ENCODE measurements at places on chromosomes 4 and X.

DNA sequence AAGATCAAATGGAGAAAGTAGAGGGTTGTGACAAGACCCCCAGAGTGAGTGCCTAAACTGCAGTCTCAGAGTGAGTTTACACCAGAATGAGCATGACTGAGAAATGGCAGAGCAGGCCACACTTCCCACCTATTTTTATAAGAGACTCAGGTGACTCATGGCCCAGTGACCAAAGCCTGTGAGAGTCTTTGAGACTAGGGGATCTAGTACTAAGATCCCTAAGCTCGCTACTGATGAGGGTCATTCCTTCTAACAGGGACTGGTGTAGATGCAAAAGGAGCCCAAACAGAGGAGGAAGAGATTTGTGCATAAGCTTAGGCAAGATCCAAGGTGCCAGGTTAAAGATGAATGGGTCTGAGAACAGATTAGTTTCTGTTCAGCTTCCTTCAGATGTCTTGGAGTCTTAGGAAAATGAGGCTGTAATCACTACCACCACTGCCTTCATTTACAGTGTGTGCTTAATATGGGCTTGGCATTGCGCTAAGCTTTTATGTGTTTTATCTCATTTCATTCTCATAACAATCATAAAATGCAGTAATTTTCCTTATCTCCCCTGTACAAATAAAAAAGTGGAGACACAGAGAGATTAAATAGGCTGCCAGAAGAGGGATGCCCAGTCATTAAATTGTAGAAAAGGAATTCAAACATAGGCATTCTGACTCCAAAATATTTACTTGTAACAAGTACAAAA lies 62.8 kb downstream of the RWDD4 start:
- no peak for DNase-seq

- no peak for DNase-seq
Observed at GRCh38 chr4:82809619-82810018, 11.0 kb upstream of the SCD5 start.

- DNase-seq: no peak
Observed at GRCh38 chrX:149060921-149061320, 444.2 kb downstream of the IDS start.

- no peak for DNase-seq
Observed at GRCh38 chrX:13092455-13092941, 48.1 kb upstream of the FAM9C start.

GRCh38 chr4:85426366-85426765 lies 48.6 kb upstream of the ARHGAP24 start:
- no peak for DNase-seq

DNA sequence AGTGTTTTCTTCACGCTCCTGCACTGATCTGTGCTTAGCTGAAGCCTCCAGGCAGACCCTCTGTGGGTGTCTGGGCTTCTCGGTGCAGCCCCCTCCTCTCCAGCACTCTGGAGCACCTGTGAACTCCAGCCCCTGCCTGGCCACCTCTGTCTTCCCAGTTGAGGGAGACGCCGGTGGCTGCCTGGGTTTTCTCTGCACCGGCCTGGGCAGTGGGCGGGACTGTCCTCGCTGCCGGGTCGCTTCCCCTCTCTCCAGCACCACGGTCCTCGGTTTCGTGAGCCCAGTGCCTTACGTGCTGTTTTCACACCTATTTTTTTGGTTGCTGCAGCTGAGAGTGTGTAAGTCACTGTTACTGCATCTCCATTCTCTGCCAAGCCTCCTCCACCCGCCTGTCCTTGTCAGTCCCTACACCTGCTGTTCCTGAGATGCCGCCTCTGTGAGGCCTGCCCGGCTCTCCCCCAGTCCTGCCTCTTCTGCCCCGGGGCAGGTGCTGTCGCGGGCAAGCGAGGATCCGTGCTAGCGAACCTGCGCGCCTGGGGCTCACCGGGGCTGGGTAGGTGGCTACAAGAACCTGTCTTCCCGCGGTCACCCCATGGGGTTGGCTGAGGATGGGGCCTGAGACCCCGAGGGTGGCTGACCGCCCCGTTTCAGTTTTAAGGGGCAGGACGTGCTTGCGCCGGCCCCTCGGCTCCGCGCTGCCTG lies 2.4 kb upstream of the FGFRL1 start:
- no peak for DNase-seq

- peak; percentile 81 for DNase-seq
Observed at GRCh38 chr4:103008875-103009729, 10.4 kb downstream of the SLC9B1 start.

GRCh38 chr4:84502955-84503373 lies 3.9 kb upstream of the NKX6-1 start:
- DNase-seq: no peak

DNA sequence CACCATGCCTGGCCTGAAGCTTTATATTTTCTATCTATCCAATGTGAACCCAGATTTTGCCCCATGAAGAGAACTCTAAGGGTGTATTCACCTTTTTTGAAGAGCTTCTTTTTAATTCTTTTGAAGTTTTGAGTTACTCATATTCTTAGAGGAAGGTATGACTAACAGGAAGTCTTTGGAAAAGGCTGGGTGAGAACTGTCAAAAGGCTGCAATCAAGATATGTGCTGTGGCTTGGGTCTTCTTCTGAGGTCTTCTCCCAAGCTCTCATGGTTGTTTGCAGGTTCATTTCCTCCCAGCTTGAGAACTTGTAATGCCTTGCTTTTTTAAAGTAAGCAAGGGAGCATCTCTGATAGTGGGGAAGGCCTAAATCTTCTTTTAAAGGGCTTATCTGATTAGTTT lies 3.1 kb upstream of the C4orf17 start:
- no peak for DNase-seq

- DNase-seq: no peak
Observed at GRCh38 chr4:80711956-80712355, 318.6 kb upstream of the BMP3 start.

GRCh38 chr4:183356173-183356830 lies 34.1 kb upstream of the CLDN24 start:
- DNase-seq: no peak

- no peak for DNase-seq
Observed at GRCh38 chrX:24216827-24217226, 67.3 kb downstream of the ZFX start.

DNA sequence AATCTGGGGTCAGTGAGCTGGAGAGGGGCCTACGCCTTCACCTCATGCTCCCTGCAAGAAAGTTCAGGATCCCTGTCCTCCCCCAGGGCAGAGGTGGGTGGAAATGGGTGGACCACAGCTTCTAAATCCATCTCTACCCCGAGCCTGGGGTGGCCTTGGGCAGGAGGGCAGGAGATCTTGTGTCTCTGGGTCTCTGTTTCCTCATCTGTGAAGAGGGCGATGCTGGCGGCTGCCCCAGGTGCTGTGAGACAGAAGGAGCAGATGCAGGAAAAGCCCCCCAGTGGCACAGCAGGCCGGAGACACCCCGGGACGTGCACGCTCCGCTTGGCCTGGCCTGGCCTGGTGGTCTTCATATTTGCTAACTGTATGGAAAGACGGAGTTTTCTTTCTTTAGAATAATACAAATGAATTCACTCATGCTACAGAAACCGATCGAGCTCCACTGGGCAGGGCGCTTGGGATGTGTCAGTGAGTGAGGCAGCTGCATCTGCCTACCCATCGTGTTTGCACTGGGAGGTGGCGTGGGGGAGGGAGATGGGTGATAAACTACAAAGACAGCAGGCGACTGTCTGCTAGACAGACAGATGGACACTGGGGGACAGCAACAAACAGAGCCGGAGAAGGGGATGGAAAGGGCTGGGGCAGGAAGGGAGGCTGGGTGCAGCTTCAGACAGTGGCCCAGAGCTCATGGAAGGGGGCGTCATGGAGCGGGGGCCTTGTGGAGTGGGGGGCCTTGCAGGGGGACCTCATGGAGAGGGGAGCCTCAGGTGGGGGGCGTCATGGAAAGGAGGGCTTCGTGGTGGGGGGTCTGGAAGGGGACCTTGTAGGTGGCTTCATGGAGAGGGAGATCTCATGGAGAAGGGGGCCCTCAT lies 136.2 kb downstream of the CPZ start:
- no peak for DNase-seq

GRCh38 chr4:189206953-189207352 lies 733.7 kb upstream of the FRG1 start:
- no peak for DNase-seq
